ENCODE measurements at places on chromosomes 7 and 10. TPM values are rescaled to one million over a fixed set of nuclear protein-coding genes. Genes with fewer than 3 reads are reported as not detected.

ZNF92 gene
- 8.9 TPM for total RNA-seq

- no peak for DNase-seq
Measured at GRCh38 chr10:102341038-102341688, 54.3 kb upstream of the NFKB2 start.

- DNase-seq, result no peak
Measured at GRCh38 chr7:64544010-64544409, 18.9 kb downstream of the ZNF680 start.

DNA sequence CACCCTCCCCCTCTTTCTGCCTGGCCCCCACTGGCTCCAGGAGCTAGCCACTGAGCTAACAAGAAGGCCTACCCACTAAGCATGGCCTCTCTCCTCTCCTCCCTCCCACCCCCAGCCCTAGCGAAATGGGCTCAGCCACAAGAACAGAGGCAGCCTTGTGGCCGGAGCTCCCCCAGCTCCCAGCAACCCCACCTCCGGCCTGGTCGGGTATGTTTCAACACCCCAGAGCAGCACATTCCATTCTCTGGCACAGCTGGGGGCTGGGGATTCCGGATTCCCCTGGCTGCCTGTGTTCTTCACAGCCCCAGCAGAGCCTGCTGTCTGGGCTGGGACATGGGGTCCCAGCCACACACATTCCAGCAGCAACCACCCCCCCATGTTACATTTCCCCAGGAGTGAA is 9.0 kb downstream of the SFRP5 start:
- DNase-seq, result peak; percentile 54

All from renal cortical epithelial cell (primary cell).